CD14-positive monocyte (primary cell): ENCODE measurements at places on chromosomes 6 and 20.
A peak's percentile ranks its signal among the peaks of the same experiment; 100 is the strongest.

GRCh38 chr6:132388291-132388690 lies 13.0 kb downstream of the MOXD1 start:
- DNase-seq = no peak

GRCh38 chr6:31194061-31194834 lies 23.8 kb upstream of the POU5F1 start:
- no peak for DNase-seq

DNA sequence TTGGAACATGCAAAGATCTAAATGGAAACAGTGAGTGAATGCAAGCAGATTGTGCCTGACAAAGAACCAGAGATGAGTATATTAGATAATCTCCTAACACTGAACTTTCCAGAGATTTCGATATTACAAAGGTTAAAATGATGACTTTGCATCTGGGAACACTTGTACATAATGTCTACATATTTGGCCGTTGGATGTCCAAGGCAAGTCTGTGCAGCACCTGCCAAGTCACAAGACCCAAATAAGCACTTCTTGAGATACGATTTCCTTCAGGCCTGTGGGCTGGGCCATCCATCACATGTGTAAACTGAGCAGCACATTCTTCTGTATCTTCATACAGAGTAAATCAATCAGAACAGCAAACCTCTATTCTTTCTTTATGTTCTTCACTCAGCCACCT lies 32.5 kb upstream of the SMLR1 start:
- no peak for DNase-seq

DNA sequence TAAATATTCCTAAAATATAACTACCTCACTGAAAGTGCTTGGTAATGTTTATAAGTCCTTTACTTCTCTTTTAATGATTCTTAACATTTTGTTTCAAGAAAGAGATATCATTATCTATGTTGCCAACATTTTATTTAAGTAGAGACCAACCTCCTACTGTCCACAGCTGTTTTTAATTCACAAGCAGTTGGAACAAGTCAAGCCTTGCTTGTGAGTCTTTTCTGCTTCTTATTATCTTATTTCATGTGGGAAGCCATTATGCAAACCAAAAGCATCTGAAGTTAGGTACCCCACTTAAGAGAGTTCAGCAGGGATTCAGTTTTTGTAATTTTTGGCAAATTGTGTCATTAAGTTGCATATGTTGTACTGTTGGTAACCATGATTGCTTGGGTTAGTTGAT lies 1714.5 kb downstream of the GRIK2 start:
- no peak for DNase-seq

DNA sequence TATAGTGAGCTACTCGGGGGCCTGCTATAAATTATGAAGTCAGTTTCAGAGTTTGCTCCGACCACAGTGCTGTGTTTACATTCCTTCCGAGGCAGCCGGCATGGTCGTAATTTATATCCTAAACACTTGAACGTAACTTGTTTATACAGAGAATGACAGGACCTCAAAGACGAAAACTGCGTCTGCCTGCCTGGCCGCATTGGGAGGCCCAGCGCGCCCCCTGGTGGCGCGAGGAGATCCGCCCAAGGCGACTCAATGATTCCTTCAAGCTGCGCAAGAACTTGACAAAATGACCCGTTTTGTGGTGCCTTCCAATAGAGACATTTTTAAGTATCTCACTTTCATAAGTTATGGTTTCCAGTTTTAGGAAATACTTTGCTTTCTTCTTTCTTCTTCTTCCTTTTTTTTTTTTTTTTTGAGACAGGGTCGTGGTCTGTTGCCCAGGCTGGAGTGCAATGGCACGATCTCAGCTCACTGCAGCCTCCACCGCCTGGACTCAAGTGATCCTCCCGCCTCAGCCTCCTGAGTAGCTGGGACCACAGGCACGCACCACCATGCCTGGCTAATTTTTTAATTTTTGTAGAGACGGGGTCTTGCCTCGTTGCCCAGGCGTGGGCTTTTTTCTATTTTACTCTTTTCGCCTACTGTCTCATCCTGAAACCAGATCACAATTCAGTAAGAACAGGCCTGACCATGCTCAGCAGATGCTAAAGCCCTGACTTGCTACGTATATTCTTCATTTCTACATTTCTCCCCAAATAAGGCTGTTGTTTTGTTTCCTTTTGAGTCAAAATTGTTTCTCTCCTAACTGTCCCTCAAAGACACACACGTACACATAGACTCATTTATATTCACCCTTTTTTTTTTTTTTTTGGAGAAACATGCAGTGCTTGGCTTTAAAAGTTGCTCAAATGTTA lies 7.8 kb downstream of the FOXF2 start:
- DNase-seq = peak; percentile 48

DNA sequence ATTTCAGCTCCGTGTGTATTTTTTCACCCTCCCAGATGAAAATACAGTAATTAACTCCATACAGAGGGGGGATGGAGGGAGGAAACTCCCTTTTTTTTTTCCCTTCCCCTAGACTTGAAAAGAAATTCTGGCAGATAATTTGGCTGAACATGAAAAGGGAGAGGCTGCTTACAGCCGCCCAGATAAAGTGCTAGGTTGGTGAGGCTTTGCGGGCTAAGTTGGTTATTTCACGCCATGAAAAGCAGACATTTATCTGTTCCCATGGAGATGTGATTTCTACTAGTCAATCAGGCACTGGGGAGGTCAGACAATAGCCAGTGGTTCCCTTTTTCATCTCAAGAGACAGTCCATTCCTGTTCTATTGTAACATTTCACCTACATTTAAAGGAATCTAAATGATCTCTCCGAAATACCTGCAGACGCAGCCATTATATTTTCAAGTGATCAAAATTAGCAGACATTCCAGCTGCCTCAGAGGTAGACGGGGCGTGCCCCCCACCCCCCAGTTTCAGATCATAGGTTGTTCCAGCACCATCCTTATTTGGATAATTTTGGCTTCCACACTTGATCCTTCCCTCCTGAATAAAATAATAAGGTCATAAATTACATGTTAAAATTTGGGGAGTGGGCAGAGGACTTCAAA lies 143.9 kb upstream of the ZNF217 start:
- DNase-seq = peak; percentile 62

GRCh38 chr6:82040405-82041221 lies 206.9 kb downstream of the IBTK start:
- no peak for DNase-seq

DNA sequence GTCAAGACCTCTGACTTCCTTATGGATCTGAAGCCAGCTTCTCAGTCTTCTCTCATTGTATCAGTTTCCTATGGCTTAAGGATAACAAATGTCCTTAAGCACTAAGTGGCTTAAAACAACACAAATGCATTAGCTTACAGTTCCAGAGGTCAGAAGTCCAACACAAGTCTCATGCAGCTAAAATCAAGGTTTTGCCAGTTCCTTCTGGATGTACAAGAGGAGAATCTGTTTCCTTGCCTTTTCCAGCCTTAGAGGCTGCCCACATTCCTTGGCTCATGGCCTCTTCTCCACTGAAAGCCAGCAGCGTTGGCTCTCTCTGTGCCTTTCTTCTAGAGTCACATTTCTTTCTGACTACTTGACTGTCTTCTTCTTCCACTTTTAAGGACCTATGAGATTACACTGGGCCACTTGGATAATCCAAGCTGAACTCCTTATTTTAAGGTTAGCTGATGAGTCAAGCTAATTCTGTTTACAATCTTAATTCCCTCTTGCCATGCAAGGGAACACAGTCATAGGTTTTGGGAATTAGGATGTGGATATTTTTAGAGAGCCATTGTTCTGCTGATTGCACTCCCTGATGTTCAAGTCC lies 179.0 kb downstream of the BCAS1 start:
- no peak for DNase-seq

- DNase-seq = no peak
These were observed 356.5 kb downstream of the EYS start for GRCh38 chr6:65350530-65350929.

GRCh38 chr20:38297916-38298674 lies 5.9 kb upstream of the BPI start:
- DNase-seq = no peak

DNA sequence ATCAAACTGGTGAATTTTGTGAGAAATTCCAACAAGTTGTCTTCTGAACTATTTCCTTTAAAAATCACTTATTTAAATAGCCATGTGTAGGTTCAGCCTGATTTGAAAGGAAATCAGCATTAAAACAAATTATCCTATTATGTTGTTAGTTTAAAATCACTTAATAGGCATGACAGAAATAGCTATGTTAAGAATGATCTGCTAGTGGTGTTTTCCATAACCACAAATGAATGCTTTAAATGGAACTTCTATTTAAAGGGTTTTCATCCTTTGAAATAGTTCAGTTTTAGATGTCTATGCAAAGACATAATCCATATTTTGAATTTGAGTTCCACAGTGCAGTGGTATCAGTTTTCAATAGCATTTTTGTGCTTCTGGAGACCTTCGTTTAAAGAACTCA lies 120.1 kb downstream of the PLEKHG1 start:
- no peak for DNase-seq

DNA sequence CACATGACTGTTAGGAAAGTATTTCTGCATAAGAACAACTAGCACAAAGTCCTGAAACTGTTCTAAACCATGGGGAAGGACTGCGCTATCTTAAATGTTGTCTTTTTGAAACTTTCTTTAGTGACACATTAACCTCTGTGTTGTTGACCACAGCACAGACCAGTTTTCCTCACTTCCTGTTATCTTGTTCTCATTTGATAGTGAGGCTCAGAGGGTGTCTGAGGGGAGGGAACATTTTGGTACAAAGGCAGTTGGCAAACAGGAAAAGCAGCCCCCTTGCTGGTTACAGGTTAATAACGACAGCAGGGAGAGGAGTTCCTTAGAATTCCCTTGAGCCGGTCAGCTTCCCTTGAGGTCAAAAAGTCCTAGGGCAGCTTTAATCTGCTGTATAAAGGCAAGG lies 143.5 kb upstream of the BMP2 start:
- no peak for DNase-seq

- no peak for DNase-seq
These were observed 279.1 kb downstream of the PRL start for GRCh38 chr6:22017766-22018165.

GRCh38 chr6:8027965-8028651 lies 36.1 kb downstream of the BLOC1S5 start:
- DNase-seq = no peak

- DNase-seq = no peak
These were observed 220.3 kb downstream of the MAFB start for GRCh38 chr20:40468759-40469158.

DNA sequence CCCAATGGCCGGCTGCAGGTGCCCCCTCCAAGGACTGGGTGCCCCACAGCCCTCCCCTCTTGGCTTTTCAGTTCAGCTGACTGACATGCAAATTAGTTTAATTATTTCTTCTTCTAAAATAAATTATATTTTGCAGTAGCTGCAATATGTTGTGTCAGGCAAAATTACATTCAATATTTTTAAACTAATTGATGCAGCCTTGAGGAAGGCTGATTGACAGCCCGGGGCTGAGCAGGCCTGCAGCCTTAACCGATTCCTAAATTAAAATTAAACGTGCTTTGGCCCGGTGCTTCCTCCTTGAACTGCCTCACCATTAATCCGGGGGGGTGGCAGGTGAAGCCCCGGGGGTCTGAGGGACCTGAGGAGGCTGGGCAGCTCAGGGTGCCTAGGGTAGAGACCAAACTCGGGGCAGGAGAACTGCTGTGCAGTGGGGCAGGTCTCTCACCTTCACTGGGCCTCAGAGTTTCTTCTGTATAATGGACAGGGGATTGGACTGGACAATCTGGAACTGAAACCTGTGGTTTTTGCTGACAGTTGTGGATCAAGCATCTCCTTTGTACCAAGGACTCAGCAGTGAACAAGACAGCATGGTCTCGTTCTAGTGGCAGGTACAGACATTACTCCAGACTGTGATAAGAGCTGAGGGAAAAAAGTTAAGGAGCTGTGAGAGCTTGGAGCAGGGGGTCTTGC lies 72.5 kb downstream of the CD40 start:
- peak; percentile 18 for DNase-seq

DNA sequence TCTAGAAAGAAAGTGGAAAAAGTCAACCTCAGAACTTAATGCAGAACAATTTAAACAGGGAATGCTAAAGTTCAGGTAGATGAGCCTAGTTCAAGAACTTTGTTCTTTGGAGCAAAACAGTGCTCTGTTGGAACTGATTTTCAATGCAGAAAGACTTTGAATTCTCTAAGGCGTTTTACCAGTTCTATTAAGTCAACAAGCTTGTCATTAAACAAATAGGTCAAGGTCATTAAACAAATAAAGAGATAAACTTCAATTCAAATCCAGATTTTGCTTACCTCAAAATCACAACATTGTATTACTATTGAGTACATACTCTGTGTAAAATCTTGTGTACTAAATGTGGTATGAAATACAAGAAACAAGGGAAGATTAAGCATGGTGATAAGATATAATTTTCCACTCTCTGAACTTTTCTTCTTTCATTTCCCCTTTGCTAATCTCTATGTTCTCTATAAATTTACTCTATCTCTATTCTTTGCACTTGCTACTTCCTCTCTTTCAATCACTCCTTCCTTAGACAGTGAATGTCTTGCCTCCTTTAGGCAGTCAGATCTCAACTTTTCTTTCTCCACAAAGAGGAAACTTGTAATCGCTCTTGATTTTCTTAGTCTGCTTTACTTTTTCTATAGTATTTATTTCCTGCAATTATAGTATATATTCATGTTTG lies 160.8 kb upstream of the KHDRBS2 start:
- DNase-seq = no peak

GRCh38 chr6:44291841-44292240 lies 21.3 kb downstream of the AARS2 start:
- no peak for DNase-seq

DNA sequence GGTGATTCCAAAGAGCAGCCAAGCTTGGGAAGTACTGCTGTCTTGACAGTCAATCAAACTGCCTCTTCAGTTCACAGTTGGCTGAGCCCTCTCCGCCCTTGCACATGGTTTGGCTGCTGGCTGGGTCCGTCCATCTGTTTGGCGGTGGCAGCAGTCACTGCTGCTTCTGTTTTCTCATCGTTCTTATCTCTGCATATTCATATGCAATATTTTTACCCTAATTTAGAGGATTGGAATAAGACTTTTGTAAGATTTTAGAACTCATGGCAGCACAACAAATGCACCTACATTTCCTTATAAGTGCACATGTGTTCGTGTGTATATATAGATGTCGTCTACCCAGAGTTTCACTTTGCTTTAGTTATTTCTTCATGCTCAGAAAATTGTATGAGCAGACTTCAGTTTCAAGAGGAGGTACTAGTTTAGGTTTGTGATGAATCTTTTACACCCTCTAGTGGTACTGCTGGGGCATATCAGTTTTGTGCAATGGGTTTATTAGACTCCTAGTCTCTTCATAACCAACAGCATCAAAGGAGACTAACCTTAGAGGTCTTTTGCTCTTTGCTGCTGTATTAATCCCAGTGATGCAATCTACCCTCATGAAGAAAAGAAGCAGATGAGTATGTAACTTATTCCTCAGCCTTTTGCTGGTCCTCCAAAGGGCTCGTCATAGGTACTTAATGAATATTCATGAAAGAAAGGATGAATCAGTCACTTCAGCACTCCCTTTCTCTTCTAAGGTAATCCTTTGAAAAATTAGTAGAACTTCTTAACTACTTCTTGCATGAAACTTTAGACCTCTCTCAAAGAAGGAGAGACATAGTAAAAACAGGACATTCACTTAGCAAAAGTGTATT lies 44.3 kb downstream of the KHDC1L start:
- peak; percentile 11 for DNase-seq

DNA sequence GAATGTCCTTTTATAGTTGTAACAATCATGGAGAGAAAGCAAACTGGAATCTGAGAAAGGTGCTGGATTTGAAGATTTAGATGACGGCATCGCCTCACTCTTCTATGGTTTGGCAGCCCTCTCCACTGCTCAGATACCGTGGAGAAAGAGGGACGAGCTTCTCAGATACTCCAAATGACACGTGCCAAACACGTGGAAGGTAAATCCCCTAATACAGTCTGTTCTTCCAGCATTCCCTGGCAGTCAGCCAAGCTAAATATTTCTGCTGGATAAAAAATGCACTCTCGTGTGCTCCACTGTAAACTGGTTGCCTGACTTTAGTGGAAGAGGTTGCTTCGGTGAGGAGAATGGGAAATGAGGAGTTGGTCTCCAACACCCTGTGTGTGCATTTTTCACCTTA lies 16.7 kb upstream of the PRDM1 start:
- no peak for DNase-seq
